ENCODE measurements at places on chromosomes 1 and 21. TPM values are rescaled to one million over a fixed set of nuclear protein-coding genes. Genes with fewer than 3 reads are reported as not detected.
A peak's percentile ranks its signal among the peaks of the same experiment; 100 is the strongest.

GRCh38 chr1:192951691-192952460, 107.3 kb downstream of the UCHL5 start:
- DNase-seq: no peak

DNA sequence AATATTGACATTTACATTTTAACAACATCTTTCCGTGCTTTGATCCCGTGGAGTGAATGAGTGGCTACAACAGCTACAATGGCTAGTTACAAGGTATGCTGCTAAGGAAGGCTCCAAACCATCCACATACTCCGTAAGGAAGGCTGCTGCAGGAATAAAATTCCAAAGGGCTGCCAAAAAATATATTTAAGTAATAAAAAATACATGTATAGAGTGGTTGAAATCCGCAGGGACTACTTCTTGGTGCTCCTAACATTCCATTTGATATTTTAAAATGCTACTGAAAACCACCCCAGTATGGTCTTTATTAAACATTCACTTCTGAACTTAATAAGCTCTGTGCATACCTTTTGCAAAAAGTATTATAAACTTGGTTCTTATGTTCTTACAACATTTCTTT, 25.3 kb downstream of the TNFSF4 start:
- DNase-seq: no peak

DNA sequence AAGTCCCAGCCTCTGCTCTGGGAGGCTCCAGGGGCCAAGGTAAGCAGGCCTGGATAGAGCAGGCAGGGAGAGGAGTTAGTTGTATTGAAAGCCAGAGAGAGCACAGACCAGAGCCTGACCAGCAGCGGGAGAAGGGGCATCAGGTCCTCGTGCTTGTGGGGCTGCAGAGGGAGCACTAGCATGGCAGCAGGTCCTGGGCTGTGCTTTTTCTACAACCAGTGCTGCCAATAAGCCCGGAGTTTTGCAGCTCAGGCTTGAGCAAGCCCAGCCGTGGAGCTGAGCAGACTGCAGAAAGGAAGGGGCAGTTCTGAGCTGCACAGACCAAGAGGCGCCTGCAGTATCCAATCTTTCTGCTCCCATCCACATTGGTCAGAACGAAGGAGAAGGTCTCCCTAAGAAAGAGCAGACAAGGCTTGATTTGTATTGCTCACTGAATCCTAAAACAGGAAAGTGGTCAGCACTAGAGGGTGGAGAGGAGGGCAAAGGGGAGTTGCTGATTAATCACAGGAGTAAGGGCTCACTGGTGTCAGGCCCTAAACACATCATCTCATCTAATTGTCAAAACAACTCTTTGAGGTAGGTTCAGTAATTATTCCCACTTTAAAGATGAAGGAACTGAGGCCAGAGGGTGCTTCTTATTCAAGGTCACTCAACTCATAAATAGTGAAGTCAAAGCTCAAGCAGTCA, 2.7 kb downstream of the DENND2D start:
- no peak for DNase-seq

DNA sequence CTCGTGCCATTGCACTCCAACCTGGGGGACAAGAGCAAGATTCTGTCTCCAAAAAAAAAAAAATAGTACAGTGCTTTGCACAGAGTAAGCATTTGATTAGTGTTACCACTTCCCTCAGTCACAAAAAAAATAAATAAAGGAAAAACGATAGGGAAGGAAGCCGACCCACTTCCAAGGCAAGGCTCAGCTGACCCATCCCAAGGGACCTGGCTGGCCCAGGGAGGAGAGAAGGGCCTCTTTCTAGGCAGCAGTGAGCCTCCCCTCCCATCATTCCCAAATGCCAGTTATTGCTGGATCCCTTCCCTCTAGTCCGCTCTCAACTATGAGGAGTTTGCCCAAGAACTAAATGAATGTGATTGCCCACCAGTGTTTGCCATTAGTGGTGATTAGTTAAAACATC, 77.8 kb downstream of the TMEM53 start:
- DNase-seq: no peak

GRCh38 chr1:171220081-171220420, 28.2 kb upstream of the FMO1 start:
- no peak for DNase-seq

DNA sequence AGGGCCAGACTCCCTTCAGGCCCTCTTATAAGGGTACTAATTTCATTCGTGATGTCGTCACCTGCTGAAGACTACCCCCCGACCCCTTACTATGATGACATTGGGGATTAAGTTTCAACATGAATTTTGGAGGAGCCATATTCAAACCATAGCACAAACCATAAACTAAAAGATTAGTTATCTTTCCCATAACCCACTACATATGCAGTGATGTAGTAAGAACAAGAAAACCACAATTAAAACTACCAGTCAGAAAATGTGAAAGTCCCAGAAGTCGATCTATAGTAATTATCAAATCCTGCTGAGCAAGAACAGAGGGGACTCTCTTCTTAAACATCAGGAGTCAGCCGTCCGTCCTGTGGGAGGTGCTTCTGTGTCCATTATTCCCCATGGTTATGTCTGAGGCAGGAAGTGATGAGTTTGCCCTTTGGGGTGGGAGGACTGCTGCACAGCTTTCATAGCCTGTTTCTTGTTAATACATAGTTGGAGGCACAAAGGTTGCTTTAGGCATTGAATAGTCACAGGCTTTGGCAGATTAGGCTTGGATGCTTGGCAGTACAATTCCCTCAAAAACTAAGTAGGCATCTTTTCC, 35.9 kb upstream of the PTGFRN start:
- DNase-seq: no peak

- no peak for DNase-seq
These were observed 81.8 kb downstream of the CDC7 start for GRCh38 chr1:91582431-91582921.

DNA sequence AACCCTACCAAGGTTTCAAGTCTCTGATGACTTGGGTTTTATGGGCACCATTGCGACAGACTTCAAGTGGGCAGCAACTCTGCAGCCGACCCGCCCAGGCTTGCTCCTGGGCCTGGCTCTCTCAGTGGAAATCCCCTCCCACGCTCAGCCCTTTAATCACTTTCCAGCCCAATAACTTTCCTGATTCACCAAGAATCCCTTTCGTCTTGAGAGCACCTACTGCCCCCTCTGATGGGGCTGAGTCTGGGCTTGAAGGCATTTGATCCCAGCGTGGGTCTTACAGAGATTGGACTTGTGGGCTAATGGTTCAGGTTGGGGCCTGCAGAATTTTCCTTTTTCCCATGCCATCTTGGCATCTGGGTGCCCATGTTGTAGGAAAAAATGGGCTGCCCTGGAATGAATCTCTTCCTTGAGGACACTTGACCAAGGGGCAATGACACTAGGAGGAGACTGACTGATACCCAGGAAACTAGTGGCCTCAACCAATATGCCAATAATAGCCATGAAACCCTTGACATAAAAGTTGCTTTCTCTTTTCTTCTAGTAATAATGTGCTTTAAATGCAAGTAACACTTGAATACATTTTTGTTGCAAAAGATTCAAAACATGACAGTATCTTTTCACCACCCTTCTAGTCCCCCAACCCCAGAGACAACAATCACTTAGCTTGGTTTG, 7.8 kb upstream of the PHLDA3 start:
- DNase-seq: no peak

- DNase-seq: no peak
These were observed 2.0 kb downstream of the KDM4A start for GRCh38 chr1:43651902-43652301.

DNA sequence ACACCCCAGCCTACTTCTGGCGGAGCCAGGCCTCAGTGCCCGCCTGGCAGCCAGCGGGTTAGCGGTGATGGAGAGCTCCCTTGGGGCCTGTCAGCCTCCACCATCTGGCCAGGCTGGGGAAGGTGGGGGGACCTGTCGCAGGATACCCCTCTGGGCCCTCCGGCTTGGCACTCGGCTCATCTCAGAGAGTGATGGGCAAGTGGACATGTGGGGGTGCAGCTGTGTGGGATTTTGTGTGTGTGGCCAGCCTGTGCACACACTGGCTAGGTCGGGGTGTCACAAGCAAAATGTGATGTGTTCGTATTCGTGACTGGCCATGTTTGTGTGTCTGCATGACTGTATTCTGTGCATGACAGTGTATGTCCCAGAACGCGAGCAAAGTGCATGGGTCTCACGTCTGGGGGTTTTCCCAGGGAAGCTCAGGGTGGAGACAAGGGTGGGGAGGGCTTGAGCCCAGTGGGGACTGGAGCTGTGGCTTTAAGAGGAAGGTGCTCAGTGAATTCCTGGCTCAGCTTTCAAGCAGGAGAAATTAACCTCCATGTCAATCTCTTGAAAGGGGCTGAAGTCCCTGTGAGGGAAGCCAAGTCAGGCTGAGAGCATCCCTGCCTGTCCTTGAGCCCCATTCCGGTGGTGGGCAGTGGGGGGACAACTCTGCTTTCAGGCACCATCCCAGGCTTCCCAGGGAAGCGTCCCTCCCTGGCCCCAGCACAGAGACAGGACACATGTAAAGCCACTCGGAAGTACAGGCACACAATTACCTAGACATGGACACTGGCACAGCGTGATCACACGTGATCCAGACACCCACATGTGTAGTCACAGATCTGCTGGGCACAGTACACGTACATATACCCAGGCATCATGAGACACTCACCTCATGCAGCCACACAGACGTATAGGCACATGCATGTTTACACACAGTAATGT, 21.1 kb upstream of the ADGRB2 start:
- DNase-seq: no peak

DNA sequence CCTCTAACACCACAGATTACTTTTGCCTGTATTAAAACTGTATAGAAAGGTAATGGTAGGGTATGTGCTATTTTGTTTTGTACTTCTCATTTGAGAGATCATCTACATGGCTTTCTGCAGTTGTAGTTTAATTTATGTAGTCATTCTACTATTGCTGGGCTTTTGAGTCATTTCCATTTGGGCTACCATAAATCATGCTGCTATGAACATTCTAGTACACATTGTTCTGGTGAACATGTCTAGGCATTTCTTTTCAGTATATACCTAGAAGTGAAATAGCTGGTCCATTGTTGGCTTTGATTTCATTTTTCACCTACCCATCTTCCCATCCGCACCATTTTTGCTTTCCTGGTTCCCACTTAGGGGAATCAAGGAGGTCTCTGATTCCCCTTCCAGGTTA, 18.7 kb downstream of the EDN2 start:
- no peak for DNase-seq

- DNase-seq: no peak
These were observed 165.8 kb downstream of the PAPPA2 start for GRCh38 chr1:176628775-176629174.

GRCh38 chr1:155062702-155063411, 683 bp upstream of the EFNA4 start:
- DNase-seq: no peak

DNA sequence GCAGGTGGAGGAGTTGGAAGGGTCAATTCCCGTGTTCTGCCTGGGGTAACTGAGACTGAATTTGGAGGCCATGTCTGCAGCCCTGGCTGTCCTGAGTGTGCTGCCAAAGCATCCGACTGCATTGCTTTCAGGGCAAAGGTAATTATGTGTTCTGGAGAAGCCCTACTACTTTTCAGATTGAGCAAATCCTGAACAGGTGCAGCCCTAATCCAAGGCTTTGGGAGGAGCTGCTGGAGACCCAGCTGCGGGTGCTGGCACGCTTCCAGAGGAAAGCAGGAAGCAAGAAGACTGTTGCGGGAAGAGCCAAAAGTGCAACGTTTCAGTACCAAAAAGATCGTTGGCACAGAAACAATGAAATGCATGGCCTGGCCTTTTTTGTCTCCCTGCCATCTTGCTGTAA, 73.7 kb upstream of the NRIP1 start:
- no peak for DNase-seq

DNA sequence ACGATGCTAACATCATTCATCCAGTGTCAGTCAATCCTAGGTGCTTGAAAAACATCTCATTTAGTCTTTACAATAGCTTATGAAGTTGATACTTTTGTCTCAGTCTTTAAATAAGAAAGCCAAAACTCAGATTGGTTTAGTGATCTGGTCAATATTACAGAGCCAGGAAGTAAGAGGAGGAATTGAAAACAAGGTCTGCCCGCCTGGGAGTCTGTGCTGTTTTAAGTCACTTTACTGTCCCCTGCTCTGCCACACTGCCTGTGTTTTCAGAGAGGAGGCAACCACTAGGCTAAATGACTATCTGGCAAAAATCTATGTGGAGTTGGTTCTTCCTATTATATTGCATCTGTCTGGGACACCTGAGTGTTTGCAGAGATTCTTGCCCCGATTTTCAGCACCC, 62.3 kb downstream of the ST6GALNAC3 start:
- DNase-seq: no peak

- no peak for DNase-seq
These were observed 20.8 kb downstream of the SLC6A17 start for GRCh38 chr1:110170766-110171733.

- no peak for DNase-seq
These were observed 28.2 kb upstream of the CNTN2 start for GRCh38 chr1:205014783-205015182.

DNA sequence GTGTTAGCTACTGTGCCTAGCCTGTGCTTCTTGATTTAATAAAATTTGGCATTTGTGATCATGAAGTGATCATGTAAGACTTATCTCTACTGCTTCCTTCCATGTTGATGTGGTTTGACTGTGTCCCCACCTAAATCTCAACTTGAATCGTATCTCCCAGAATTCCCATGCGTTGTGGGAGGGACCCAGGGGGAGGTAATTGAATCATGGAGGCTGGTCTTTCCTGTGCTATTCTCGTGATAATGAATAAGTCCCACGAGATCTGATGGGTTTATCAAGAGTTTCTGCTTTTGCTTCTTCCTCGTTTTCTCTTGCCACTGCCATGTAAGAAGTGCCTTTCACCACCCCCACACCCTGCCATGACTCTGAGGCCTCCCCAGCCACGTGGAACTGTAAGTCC, at the start of gene OVAAL:
TSS of gene OVAAL (plus strand) at position 301 of the 400 bp plus-strand sequence.
- DNase-seq: no peak

DNA sequence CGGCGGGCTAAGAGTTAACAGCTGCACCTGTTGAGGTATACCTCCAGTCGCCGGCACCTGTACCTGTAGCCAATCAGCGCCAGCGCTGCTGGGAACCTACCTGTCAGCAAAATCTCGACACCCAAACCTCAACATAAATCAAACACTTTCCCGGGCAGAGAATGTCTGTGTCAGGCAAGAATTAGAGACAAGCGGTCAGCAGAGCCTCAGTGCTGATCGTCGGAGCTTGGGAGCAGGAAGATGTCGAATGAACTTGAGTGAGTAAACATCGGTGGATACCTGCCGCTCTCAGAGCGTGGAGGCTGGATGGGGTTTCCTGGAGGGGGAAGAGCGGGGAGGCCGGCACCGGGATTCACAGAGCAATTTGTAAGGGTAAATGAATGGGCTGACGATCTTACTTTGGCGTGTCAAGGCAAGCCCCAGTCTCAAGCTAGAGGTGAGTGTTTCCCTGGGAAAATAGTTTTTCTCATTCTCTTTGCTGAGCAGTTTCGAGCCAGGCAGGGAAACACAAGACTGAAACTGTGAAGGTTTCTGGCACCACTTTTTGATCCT, at the start of gene GRHL3:
TSS of gene GRHL3 (plus strand) at position 46 of the 552 bp plus-strand sequence. CDS start at position 241, 195 bp downstream.
- peak; percentile 51 for DNase-seq

Gene LHX8
- total RNA-seq: 0.83 TPM

Gene CCDC17
- 2.8 TPM for total RNA-seq

Gene DEPDC1
- total RNA-seq: 0.78 TPM

Gene TTC24
- total RNA-seq: 0.60 TPM

Gene AKNAD1
- total RNA-seq: 0.37 TPM

Gene C1orf21
- total RNA-seq: 57.8 TPM
